Activated CD4-positive, alpha-beta memory T cell treated with anti-CD3 and anti-CD28 coated beads, Interleukin-2, amount 10 ng/mL, durations not matched to agents 7 days and 5 days (primary cell): ENCODE measurements at places on chromosomes 7 and 10.

DNA sequence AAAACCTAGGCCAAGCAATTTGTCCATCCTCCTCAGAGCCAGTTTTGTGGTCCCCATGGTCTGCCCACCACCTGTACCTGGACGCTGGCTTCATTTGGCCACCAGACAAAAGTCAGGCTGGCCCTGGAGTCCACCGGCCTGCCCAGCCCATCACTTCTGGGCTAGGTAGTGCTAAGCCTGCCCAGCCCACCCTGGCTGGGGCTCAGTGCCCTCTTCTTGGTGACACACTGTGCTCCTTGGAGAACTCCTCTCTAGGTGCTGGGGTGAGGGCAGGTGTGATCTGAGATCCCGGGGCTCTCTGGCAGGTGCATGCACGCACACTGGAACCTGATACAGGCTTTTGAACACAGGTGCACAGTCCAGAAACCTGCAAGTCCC, 1.1 kb downstream of the AIFM2 start:
- peaks cover 25% of the 10 kb centered on the region for H3K4me1 ChIP-seq
- DNase-seq = no peak

DNA sequence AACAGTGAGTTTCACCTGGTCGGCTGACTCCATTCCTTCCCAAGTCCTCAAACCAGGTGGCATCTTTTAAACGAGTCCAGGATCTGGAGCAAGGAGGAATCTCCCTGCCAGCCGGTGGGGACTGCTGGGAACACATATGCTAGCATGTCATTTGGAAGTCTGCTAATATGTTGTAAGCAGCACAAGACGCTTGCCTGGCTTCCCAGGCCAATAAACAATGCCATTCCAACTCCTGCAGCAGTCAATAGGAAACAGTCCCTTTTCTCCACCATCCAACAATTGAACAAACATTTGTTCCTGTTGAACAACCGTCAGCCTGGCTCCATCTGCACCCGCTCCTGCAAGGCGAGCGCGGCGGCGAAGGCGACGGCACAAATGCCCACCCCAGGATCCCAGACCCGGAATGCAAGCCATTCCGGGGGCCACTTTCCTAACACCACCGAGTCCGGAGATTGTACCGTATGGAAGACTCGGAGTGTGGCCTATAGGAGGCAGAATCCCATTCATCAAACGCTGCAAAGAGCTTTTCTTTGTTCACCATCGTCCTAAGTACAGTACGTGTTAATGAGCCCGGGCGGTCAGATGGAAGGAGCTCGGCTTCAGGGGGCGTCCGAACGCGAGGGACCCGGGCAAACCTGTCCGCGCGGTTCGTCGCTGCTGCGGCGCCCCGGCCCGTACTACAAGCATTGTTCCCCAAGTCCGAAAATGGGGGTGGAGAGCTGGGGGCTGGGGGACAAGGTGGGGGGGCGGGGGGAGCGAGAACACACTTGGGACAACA, 1.6 kb downstream of the FAM53B start:
- DNase-seq = no peak
- H3K4me1 ChIP-seq = peaks cover 61% of the 10 kb centered on the region
- peak overlapping the region; percentile 77 for H3K27ac ChIP-seq
- H3K27me3 ChIP-seq = peaks cover 2% of the 10 kb centered on the region
- peak overlapping the region; percentile 95 for H3K4me3 ChIP-seq

DNA sequence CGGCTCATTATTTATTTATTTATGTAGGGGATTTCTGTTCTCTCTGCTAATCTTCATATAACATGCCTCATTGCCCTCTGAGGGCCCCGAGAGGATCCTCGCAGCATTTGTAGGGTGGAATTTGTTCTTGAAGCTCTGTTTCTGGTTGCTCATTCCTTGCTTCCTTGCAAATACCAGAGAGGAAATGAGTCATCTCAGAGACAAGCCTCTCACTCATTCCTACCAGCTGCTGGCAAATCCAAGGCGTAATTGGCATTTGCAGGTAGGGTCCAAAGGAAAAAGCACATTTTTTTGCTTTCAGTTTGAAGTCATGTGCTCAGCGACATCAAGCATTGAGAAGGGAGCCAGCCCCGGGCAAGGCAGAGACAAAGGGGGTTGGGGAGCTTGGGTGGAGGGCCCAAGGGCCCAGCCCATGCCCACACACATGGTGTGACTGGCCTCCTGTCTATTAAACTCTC, 501.6 kb downstream of the GALNT17 start:
- no peak overlapping the region for H3K27ac ChIP-seq
- no peak overlapping the region for H3K4me3 ChIP-seq

DNA sequence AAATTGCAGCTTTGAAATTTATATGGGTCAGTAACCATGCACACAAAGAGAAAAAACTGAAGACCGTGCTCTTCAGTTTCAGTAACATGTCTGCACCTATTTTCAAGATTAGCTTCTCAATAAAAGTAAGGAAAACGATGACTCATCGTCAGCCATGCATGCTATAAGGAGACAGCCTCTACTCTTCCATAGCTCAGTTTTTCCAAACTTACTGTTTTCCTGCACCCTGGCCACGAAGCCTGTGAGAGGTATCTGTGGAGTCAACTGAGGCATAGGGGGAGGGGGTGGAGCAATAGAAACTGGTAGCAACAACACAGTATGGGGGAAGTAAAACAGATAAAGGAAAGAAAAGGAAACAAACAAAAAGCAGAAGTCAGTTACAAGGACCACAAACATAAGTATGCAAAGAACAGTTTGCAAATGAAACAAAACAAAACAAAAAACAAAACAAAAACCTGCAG, 58.0 kb downstream of the PDSS1 start:
- no peak for DNase-seq
- peaks cover 20% of the 10 kb centered on the region for H3K4me1 ChIP-seq
- H3K27me3 ChIP-seq = no peaks in the 10 kb centered on the region

GRCh38 chr10:126511917-126512479, 123.7 kb upstream of the ADAM12 start:
- H3K4me1 ChIP-seq = no peaks in the 10 kb centered on the region
- no peak overlapping the region for H3K4me3 ChIP-seq
- H3K36me3 ChIP-seq = no peaks in the 10 kb centered on the region
- no peak for DNase-seq
- no peaks in the 10 kb centered on the region for H3K27me3 ChIP-seq
- H3K27ac ChIP-seq = no peak overlapping the region

- no peaks in the 10 kb centered on the region for H3K27me3 ChIP-seq
- no peak overlapping the region for H3K27ac ChIP-seq
- H3K4me1 ChIP-seq = no peaks in the 10 kb centered on the region
- no peaks in the 10 kb centered on the region for H3K36me3 ChIP-seq
- no peak overlapping the region for H3K4me3 ChIP-seq
These were observed 874.1 kb downstream of the GRM8 start for GRCh38 chr7:126378642-126379041.

DNA sequence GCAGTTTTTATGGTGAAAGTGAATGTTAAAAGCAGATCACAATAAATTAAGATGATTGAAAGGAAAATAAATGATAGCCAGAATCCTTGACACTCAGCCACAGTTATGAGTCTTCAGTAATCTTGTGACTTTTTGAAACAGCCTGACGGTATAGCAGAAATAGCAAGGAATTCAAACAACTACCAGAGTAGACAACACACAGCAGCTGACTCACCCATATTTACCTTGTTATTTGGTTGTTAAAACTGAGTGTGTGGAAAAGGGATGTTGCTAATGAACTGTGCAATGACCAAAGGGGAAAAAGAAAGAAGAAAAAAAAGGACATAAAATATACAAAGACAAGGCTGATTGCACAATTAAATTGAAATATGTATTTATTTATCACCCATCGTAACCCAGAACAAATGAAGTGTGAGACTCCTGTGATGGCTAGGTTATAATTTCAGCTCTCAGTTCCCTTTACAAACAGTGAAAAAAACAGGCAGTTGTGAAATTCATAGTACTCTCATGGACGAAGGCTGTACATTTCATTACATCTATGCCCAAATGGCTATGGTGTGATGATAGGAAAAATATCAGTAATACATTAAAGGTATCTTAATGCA, 1023.0 kb upstream of the SORCS1 start:
- no peak overlapping the region for H3K27ac ChIP-seq
- no peak overlapping the region for H3K4me3 ChIP-seq
- no peak for DNase-seq
- no peaks in the 10 kb centered on the region for H3K36me3 ChIP-seq

- no peak overlapping the region for H3K4me3 ChIP-seq
- H3K27me3 ChIP-seq = no peaks in the 10 kb centered on the region
- no peaks in the 10 kb centered on the region for H3K36me3 ChIP-seq
- H3K4me1 ChIP-seq = no peaks in the 10 kb centered on the region
These were observed 615.5 kb upstream of the MKI67 start for GRCh38 chr10:128741680-128742079.

GRCh38 chr10:18097524-18097923, 42.7 kb upstream of the CACNB2 start:
- no peak overlapping the region for H3K4me3 ChIP-seq
- H3K27me3 ChIP-seq = no peaks in the 10 kb centered on the region
- H3K36me3 ChIP-seq = no peaks in the 10 kb centered on the region
- H3K27ac ChIP-seq = no peak overlapping the region
- H3K4me1 ChIP-seq = no peaks in the 10 kb centered on the region

GRCh38 chr7:23696916-23697441, 13.0 kb upstream of the STK31 start:
- DNase-seq = peak; percentile 58
- H3K27ac ChIP-seq = no peak overlapping the region
- H3K27me3 ChIP-seq = no peaks in the 10 kb centered on the region
- no peaks in the 10 kb centered on the region for H3K4me1 ChIP-seq
- H3K36me3 ChIP-seq = peaks cover 11% of the 10 kb centered on the region

GRCh38 chr10:118332236-118332635, 9.9 kb downstream of the FAM204A start:
- no peak overlapping the region for H3K27ac ChIP-seq
- H3K27me3 ChIP-seq = no peaks in the 10 kb centered on the region
- H3K4me3 ChIP-seq = no peak overlapping the region
- H3K4me1 ChIP-seq = peaks cover 20% of the 10 kb centered on the region
- peaks cover 58% of the 10 kb centered on the region for H3K36me3 ChIP-seq

- no peaks in the 10 kb centered on the region for H3K36me3 ChIP-seq
- peaks cover 16% of the 10 kb centered on the region for H3K27me3 ChIP-seq
- no peaks in the 10 kb centered on the region for H3K4me1 ChIP-seq
- no peak overlapping the region for H3K27ac ChIP-seq
- no peak overlapping the region for H3K4me3 ChIP-seq
- no peak for DNase-seq
These were observed 142.3 kb upstream of the NRP1 start for GRCh38 chr10:33476757-33477273.

DNA sequence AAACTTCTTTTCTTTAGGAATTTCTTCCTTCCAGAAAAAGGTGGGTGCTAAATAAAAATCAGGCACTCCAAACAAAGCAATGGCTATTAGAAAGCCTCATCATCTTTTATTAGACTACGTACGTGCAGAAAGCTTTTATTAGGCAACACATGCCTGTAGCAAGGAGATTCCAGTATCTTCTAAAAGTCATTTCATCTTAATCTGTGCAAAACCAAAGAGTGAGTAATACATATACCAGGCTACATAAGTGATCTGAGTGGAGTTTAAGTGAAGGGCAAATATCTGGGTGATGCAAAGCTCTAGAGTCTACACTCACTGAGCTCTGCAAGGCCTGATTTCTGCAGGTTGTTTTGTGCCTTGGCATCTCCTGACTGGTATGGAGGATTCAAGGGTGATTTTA, 231.7 kb downstream of the ELMO1 start:
- no peak for DNase-seq
- no peak overlapping the region for H3K27ac ChIP-seq
- no peaks in the 10 kb centered on the region for H3K27me3 ChIP-seq
- H3K4me1 ChIP-seq = peaks cover 14% of the 10 kb centered on the region
- H3K36me3 ChIP-seq = peaks cover 58% of the 10 kb centered on the region
